T-helper 2 cell (primary cell): ENCODE measurements at places on chromosomes 1 and 21.
A peak's percentile ranks its signal among the peaks of the same experiment; 100 is the strongest.

GRCh38 chr1:84433258-84434080 is 35.2 kb downstream of the DNASE2B start:
- peak; percentile 61 for DNase-seq

DNA sequence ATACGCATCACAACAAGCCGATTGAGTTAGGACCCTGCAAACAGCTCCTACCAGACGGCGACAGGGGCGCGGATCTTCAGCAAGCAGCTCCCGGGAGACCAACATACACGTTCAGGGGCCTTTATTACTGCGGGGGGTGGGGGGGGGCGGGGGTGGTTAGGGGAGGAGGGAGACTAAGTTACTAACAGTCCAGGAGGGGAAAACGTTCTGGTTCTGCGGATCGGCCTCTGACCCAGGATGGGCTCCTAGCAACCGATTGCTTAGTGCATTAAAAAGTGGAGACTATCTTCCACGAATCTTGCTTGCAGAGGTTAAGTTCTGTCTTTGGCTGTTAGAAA is 162.0 kb downstream of the RUNX1 start:
- peak; percentile 35 for DNase-seq

GRCh38 chr1:241985787-241986186 is 13.1 kb downstream of the MAP1LC3C start:
- no peak for DNase-seq

DNA sequence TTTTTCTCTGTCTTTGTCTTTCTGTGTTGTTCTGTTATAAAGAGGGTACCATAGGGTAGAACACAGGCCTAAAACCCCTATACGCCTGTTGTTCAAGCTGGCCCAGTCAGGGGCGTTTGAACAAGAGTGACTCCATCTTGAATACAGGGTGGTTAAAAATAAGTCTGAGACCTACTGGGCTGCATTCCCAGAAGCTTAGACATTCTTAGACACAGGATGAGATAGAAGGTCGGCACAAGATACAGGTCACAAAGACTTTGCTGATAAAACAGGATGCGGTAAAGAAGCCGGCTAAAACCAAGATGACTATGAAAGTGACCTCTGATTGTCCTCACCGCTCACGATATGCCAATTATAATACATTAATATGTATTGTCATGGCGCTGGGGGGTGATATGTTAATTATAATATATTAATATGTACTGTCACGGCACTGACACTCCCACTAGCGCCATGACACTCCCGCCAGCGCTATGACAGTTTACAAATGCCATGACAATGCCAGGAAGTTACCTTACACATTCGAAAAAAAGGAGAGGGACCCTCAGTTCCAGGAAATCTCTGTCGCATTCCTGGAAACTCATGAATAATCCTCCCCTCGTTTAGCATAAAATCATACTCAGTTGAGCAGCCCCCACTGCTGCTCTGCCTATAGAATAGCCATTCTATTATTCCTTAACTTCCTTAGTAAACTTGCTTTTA is 58.5 kb upstream of the KLHDC7A start:
- DNase-seq, result no peak

- DNase-seq, result no peak
Measured at GRCh38 chr21:37734846-37735245, 181.4 kb downstream of the KCNJ6 start.

GRCh38 chr1:92711473-92712165 is 73.3 kb downstream of the EVI5 start:
- no peak for DNase-seq

GRCh38 chr1:199574950-199575349 is 452.6 kb upstream of the NR5A2 start:
- peak; percentile 8 for DNase-seq

DNA sequence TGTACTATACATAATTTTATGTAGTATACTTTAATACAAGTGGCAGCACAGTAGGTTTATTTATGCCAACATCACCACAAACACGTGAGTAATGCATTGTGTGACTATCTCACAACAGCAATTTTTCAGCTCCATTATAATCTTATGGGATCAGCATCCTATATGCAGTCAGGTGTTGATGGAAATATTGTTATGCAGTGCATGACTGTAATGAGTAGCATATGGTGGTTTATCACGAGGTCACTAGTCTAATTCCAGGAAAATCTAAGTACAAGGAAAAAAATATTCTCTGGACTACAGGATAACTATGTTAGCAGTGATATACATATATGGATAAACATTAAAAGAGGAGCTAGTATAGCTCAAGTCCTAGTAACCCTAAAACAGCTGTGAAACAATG is 69.0 kb downstream of the ATP1B1 start:
- DNase-seq, result no peak

DNA sequence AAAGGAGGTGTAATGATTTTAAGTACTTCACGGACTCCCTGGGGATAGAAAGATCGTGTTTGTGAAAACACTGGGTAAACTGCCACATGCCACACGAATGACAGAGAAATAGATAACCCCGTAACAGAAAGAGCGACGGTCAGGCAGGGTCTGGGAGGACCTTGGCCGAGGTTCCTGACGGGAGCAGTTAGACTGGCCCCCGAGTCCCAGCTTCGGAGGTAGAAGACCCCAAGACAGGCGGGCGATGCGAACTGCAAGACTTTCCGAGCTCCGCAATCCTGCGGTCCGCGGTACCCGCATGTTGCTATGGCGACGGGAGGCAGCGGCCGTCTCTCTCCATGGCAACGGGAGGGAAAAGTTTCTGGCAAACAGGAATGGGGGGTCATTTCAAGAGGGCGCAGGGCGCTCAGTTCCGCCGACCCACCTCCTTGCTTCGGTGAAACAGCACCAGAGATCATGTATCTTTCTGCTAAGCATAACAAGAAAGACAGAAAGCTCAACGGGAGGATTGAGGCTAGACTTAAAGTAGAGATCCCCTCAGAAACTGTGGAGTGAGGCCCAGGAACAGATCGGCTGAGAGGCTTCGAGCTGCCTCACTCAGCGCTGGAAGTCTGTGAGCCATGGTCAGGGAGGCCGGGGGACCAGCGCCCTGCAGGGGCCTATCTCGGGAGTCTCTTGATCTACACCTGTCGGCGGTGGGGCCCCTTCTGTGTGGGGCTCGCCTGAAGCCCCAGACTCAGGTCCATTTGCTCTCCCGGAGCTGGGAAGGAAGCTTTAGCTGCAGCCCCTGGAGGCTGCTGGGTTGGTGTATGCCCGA is 685 bp upstream of the SYT6 start:
- no peak for DNase-seq
